GM23248 (cell line): ENCODE measurements at places on chromosomes 12 and 14. TPM values are rescaled to one million over a fixed set of nuclear protein-coding genes. Genes with fewer than 3 reads are reported as not detected.

Gene SLC38A4
- total RNA-seq, result 0.54 and 2.3 TPM in 2 replicates

Gene RESF1
- total RNA-seq, result 6.3 and 8.3 TPM in 2 replicates

Gene NANOG
- 0.13 TPM in 1 of 2 replicates, not detected in the other for total RNA-seq

Gene FAIM2
- 0.86 and 2.8 TPM in 2 replicates for total RNA-seq

Gene IL26
- not detected in 2 replicates for total RNA-seq

Gene ZDHHC22
- total RNA-seq, result not detected in 2 replicates

Gene SLC5A8
- not detected in 2 replicates for total RNA-seq

Gene TAS2R13
- total RNA-seq, result 0.13 and 0.32 TPM in 2 replicates

Gene IL31
- not detected in 2 replicates for total RNA-seq

Gene VDR
- 30.5 and 37.2 TPM in 2 replicates for total RNA-seq

Gene TNFRSF1A
- total RNA-seq, result 247 and 343 TPM in 2 replicates

Gene EPYC
- total RNA-seq, result not detected in 2 replicates

Gene SOAT2
- total RNA-seq, result not detected in 2 replicates

Gene HCAR1
- total RNA-seq, result not detected in 2 replicates

Gene CIT
- 6.8 and 15.9 TPM in 2 replicates for total RNA-seq

Gene GLS2
- not detected in 2 replicates for total RNA-seq
